ENCODE measurements at places on chromosomes 1 and 21.

GRCh38 chr1:114482585-114482984 is 28.4 kb downstream of the TRIM33 start:
- DNase-seq = no peak

DNA sequence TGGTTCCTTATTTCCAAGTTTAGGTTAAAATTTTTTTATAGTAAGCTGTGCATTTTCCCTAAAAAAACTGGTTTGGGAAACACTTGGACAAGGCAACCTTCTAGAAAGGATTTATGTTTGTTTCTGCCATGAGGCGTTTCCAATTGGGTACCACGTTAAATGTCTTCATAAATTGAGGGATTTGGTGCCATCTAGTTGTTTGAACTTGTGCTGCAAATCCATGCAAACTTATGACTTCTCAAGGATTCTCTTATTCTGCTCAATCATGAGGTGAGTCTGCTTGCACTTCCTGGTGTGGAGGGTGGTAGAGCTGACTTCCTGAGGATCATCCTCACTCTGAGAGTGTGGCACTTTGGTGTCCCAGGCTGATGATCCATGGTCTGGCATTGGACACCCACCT is 123.3 kb downstream of the PCNX2 start:
- peak; percentile 47 for DNase-seq

GRCh38 chr1:27884006-27884954 is 11.9 kb downstream of the THEMIS2 start:
- no peak for DNase-seq

DNA sequence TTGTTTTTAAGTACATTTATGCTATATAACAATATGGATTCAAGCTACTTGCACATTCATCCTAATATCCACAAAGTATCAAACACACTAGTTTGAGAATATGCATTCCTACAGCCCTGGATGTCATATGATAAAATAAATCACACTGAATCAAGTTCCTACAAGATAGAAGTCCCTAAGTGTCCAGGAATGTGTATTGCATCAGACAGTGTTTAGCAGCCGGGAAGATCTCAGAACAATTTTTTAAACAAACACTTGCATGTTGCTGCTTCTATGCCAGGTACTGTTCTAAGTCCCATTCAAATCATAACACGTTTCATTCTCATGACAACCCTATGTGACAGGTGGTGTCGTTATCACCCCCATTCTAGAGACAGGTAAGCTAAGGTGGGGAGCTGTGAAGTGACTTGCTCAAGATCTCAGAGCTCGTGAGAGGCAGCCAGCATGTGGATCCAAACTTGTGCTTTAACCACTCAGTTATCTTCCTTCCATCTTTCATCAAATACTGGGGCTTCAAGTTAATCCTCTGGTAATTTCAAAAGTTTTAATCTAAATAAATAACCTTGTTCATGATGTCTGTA is 68.3 kb upstream of the KIF26B start:
- peak; percentile 47 for DNase-seq

DNA sequence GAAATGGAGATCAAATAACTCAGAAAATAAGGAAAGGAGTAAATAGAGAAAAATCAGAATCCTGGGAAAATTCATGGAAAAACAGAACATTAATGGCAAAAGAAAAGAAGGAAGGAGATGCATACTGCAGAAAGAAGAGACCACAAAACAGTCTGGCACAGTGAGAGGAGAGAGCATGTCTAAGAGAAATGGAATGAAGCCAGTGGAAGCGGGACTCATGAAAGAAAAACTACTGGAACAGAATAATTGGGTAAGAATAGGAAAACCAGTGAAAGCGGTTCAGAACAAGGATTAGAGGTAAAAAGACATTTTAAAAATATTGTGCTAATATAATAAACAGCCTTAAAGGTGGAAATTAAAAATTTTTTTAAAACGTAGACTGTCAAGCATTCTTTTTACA is 93.6 kb upstream of the GREM2 start:
- DNase-seq = peak; percentile 68

GRCh38 chr1:33661811-33662454 is 189.5 kb downstream of the ZSCAN20 start:
- DNase-seq = no peak

GRCh38 chr1:161091093-161091492 is 1.7 kb upstream of the NECTIN4 start:
- no peak for DNase-seq

DNA sequence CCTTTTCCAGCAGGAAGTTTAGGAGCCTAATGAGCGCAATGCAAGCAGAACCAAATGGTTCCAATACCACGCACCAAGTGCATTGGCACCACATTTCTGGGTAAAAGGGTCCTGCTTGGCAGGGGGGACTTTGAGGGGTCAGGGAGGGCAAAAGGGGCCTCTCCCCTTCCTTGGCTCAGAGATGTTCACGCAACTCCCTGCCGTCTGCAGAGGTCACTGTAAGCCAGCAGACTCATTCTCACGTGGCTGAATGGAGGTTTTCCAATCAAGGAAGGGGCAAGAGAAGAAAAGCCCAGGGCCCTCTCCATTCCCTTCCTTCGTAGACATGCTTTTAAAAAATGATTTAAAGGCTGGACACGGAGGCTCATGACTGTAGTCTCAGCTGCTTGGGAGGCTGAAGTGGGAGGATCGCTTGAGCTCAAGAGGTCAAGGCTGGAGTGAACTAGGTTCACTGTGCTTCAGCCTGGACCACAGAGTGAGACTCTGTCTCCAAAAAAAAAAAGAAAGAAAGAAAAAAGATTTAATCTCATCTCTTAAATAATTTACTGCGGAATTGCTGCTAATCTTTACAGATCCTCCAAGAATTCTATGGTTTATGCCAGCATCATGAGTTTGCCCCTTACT is 80.3 kb downstream of the RUNX3 start:
- DNase-seq = peak; percentile 21

- no peak for DNase-seq
Observed at GRCh38 chr1:28136922-28137613, 39.4 kb downstream of the PTAFR start.

- no peak for DNase-seq
Observed at GRCh38 chr21:33305344-33305671, 19.5 kb upstream of the IFNAR1 start.

DNA sequence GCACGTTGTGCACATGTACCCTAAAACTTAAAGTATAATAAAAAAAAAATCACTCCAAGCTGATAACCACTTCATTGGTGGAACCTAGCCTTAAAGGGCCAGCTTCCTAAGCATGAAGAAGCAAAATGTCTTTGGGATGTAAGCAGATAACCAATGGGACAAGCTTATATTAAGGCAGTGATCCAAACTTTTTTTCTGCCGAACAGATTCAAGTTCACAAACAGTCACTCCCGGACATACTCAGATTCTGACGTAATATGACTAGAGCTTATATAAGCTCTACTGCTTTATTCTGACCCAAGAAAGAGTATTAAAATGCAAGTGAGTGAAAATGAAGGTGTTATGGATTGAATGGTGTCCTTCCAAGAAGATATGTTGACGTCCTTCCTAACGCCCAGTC is 44.9 kb upstream of the HIVEP3 start:
- no peak for DNase-seq

- DNase-seq = peak; percentile 15
Observed at GRCh38 chr1:7646981-7647901, 123.9 kb upstream of the VAMP3 start.

- DNase-seq = no peak
Observed at GRCh38 chr1:61427510-61427909, 297.4 kb downstream of the TM2D1 start.

DNA sequence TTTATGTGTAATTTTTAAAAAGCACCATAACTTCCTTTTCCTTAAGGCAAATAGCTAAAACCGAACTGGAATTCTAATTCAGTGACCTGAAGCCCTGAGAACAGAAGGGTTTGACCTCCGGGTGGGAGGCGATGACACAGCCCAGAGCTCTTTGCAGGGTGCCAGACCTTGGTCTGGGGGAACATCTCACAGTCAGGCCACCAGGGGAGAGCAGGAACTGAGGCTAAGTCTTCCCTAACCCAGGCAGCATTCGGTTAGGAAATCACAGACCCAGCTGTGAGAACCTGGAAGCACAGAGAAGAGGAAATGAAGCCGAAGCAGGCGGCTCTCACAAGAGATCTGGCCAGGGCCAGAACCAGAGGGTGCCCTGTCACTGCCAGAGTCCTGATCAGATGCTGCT is 444.8 kb downstream of the TTLL7 start:
- DNase-seq = no peak

DNA sequence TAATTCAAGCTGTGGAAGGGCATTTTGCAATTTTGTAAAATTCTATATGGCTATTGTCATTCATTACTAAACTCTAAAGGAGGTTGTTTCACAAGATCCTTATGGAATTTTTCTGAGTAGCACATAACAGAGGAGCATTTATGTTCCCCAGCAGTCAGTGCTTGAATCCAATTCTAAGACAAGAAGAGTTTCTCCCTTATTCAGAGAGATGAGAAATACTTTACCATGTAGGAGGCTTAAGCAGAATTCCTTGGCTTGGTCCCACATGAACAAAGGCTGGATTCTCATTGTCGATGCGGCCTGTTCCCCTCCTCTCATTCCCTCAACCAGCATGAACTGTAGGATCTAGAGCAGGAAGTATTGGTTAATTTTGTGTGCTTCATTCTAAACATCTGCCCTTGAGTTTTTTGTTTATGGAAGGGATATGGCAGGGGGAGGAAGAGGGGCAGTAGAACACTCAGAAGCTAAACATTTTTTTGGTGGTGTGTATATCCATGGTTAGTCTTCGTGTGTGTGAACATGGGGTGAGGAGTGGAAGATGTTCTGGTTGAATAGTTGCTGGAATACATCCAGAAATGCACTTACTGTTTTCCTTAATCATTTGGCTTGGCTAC is 74.3 kb downstream of the LAMC1 start:
- DNase-seq = peak; percentile 76

- DNase-seq = no peak
Observed at GRCh38 chr1:236159704-236160539, 17.6 kb downstream of the GPR137B start.

GRCh38 chr1:26618561-26618960 is 77.3 kb upstream of the ARID1A start:
- DNase-seq = no peak

DNA sequence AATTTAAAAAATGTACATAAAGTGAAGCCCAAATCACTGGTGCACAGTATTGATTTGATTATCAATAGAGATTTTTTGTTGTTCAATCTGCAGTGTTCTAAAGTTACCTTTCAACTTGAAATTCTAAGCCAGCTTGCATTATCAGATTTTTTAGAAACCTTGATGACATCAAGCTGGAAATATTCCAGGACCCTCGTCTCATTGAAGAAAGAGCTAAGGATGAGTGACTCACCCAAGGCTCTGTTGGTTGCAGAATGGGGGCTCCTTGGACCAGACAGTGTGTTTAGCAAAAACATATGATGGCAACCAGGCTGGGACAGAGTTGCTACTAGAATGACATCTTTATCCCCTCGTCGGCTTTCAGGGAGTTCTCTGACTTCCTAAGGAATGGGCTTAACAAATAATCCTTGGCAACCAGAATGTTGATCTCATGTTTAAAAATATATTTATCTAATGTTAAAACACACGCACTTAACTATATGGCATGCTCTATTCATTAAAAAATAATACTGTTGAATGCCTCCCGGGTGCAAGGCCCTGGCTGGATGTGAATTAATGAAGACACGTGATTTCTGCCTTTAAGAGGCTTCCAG is 79.7 kb downstream of the RUNX3 start:
- DNase-seq = no peak

DNA sequence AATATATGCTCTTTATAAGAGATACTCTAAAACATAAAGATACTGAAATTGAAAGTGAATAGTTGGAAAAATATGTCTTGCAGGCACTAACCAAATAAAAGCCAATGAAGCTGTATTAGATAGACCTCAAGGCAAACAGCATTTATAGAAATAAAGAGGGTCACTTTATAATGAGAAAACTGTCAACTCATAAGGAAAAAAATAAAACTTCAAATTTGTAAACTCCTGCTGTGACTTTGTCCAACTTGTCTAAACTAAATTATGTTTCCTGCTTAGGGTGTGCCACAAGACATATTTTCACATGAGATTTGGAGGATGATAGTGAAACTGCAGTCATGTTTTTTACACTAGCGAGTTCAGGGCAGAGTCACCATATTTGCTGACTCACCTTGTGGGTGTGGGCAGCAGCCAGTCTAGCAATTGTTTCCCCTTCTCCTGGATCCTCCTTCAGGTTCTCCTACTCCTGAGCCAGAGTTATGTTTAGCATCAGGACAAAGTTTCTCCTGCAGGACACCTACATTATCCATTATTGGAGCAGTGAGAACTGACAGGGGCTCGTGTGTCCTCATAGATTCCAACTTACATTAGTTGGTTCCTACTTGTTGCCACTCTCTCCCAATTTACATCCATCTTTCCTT is 43.8 kb downstream of the CD53 start:
- no peak for DNase-seq

DNA sequence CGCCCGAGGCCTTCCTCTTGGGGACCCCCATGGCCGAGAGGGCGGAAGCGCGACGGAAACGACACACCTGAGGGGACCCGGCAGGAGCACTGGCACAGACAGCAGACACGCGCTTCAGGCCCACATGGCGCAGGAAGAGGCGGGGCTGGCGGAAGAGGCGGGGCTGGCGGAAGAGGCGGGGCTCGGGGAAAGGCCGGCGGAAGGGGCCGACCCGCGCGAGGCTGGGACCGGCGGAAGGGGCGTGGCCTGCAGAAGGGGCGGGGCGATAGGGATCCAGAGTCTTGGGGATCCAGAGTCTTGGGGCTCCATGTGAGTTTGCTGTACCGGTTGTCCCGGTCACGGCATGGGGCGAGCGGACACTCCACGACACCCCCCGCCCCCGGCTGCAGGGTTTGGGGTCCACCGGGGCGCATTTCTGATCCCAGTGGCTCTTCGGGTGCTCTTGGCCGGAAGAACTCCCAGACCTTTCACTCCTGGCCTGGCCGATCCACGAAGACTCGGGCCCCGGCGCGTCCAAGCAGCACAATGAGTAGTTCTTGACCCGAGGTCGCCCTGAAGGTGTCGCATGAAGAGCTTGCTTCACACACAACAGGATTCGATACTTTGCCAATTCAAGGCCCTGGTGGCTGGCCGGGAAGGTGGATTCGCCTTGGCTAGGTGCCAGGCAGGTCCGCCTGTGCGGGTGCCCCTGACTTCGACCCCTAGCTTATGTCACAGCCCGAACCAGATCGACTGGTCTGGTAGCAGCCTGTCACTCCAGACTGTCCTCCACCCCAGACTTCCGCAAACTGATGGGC is at the start of gene URB1:
Gene URB1, minus strand, starts transcription at position 133 of the 797 bp plus-strand sequence. Its CDS starts 102 bp downstream, at position 31.
- DNase-seq = peak; percentile 78

DNA sequence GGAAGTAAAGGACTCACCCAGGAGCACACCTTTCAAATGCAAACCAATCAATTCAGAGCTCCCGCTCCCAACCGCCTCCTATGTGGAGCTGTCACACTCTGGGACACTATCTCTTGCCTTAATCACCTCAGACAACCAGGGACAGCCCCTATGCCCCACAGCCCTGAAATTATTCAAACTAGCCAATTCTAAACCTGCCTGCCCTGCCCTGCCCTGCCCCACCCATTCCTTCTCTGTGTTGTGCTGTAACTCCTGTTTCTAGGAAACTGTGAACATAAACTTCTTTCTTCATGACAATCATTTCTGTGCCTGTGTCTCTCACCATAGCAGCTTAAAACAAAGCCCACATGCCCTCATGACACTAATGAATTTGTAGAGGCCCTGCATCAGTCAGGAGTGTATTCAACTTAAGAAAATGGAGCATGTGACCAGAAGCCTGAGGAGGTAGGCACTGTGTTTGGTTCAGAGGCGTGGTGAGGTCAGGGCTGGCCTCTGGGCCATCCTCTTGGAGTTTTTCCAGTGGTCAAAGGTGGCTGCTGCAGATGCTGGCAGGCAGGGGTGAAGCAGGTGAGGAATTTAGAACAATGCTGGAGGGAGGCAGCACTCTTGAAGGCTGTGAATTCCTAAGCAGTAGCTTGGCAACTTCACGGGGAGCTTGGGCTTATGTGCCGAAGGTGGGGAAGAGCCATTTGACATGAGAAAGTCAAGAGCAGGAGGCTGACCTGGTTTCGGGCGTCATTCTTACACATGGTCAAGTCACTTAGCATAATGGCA is 74.5 kb downstream of the RHOU start:
- no peak for DNase-seq

Measured in fibroblast of gingiva (primary cell).